ENCODE measurements at places on chromosomes 12 and 14. TPM values are rescaled to one million over a fixed set of nuclear protein-coding genes. Genes with fewer than 3 reads are reported as not detected.
A peak's percentile ranks its signal among the peaks of the same experiment; 100 is the strongest.

The SARNP gene
- 69.3 TPM for total RNA-seq

The OXA1L gene
- 71.3 TPM for total RNA-seq

DNA sequence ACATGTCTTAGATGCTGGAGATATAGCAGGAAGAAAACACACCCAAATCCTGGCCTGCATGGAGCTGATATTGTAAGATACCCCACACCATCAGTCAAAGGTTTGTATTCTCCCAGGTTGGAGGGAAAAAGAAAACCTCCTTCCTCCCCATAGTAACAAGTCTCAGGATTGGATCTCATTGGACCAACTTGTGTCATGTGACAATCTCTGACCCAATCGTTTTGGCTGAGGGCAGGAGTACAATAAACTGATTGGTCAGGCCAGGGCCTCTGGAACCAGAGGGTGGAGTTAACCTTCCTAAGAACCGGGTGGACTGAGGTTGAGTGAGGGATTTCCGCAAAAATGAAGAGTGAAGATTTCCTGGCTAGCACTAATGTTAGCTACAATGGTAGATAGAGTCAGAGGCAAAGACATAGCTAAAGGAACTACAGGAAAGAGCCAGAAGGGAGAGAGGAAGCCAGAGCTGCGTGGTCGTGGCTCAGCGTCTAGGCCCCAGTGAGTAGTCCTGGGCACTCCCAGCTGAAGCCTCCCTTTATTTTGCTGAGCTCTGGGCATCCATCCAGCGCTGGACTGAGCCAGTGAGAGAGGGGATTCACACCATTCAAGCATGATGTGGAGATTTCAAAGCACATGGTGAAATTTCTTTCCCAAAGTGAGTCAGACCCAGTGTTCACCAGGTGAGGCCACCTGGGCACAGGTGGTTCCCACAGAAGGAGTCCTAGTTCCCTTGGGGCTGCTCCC is 219.9 kb downstream of the AACS start:
- H3K4me1 ChIP-seq: no peaks in the 10 kb centered on the region
- H3K27ac ChIP-seq: no peak overlapping the region
- H3K27me3 ChIP-seq: peaks cover 2% of the 10 kb centered on the region
- no peak for DNase-seq

DNA sequence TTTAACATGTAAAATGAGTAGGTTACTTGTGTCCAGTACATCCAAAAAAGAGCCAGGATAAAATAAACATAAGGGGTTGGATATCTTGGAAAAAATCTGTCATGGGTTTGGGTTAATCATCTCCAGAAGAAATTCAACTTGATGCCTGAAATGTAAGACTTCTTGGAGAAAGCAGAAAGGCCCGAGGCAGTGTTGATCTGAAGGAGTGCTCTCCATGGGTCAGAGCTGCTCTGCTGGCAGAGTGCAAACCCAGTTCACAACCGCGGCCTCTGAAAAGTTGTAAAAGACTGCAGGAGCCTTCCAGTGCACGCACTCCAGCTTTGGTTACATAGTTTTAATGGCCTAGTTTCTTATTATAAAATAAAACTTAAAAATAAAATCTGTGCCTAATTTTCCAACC is 97.3 kb upstream of the ALX1 start:
- no peak overlapping the region for H3K4me3 ChIP-seq
- no peak for DNase-seq
- no peak overlapping the region for H3K27ac ChIP-seq
- no peaks in the 10 kb centered on the region for H3K27me3 ChIP-seq

GRCh38 chr14:65137648-65138307 is 35.5 kb upstream of the MAX start:
- H3K4me1 ChIP-seq: no peaks in the 10 kb centered on the region
- no peaks in the 10 kb centered on the region for H3K36me3 ChIP-seq
- no peak overlapping the region for H3K27ac ChIP-seq
- H3K4me3 ChIP-seq: no peak overlapping the region

DNA sequence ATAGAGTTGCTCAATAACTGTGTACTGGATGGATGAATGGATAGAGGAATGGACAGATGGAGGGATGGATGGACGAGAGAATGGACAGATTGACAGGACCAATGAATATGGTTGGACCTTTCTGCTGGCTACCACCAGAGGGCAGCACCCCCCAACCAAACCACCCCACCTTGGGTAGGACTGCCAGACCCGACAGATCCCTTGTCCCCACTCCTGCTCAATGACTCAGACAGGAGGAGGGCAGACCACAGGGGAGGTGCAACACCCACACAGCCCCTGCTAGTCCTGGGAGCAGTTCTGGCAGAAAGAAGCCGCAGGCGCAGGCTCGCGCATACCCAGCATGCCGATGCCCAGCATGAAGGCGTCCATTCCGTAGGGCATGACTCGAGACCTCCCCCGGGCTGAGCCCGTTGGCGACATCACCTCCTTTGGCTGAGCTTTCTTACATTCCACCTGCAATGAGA is 12.4 kb downstream of the MSI1 start:
- H3K27ac ChIP-seq: 0 out of 2 replicates have a peak overlapping the region, but pooled peaks have one; percentile 20
- no peaks in the 10 kb centered on the region for H3K27me3 ChIP-seq
- no peaks in the 10 kb centered on the region for H3K36me3 ChIP-seq
- H3K4me3 ChIP-seq: peak overlapping the region; percentile 48
- DNase-seq: peak; percentile 56
- 0 out of 2 replicates have a peak, but pooled peaks cover 3% of the 10 kb centered on the region for H3K4me1 ChIP-seq

DNA sequence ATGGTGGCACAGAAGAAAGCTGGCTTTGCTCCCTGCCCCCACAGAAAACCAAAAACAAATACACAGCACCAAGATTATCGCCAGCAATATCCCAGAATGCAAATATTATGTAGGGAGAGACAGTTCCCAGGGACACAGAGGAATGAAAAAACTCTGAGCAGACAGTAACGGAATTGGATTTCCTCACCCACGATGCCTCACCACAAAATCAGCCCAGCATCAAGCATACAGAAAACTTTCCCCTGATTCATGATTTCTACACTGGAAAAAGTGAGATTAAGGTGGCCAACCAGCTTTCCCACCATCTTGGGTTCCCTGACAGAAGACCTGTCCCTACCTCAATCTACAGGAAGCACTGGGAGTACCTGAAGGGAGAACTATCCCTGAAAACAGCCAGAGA is 36.6 kb downstream of the PARP11 start:
- no peak overlapping the region for H3K27ac ChIP-seq
- H3K4me1 ChIP-seq: no peaks in the 10 kb centered on the region
- H3K27me3 ChIP-seq: no peaks in the 10 kb centered on the region
- H3K36me3 ChIP-seq: no peaks in the 10 kb centered on the region
- DNase-seq: no peak

DNA sequence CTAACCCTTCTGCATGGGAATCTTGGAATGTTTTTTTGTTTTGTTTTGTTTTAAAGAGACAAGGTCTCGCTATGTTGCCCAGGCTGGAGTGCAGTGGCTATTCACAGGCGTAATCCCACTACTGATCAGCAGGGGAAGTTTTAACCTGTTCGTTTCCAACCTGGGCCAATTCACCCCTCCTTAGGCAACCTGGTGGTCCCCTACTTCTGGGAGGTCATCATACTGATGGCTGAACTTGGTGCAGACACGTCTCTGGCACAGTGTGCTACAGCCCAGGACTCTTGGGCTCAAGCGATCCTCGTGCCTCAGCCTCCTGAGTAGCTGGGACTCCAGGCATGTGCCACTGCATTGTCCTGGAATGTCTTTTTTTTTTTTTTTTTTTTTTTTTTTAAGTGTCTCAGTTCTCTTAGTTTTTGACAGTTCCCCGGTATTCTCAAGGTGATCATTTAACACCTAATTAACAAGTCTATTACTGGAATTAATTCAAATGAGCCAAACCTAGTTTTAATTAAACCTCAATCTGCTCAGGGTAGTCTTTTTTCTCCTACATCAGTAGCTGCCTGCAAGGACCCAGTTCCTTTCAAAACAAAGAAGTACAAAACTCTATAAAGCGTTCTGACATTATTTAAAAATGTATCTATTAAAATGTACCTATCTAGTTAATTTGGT is 49.0 kb upstream of the ISM2 start:
- H3K4me3 ChIP-seq: no peak overlapping the region
- no peak overlapping the region for H3K27ac ChIP-seq
- no peaks in the 10 kb centered on the region for H3K4me1 ChIP-seq

- DNase-seq: no peak
- H3K4me3 ChIP-seq: no peak overlapping the region
- H3K4me1 ChIP-seq: no peaks in the 10 kb centered on the region
- H3K27ac ChIP-seq: no peak overlapping the region
Observed at GRCh38 chr12:93181409-93181965, 196.2 kb upstream of the NUDT4 start.

- H3K27ac ChIP-seq: no peak overlapping the region
- H3K4me3 ChIP-seq: no peak overlapping the region
- no peak for DNase-seq
- no peaks in the 10 kb centered on the region for H3K27me3 ChIP-seq
- no peaks in the 10 kb centered on the region for H3K36me3 ChIP-seq
Observed at GRCh38 chr12:129706716-129707115, 197.1 kb downstream of the TMEM132D start.

GRCh38 chr12:25659621-25660020 is 106.5 kb upstream of the LMNTD1 start:
- H3K36me3 ChIP-seq: no peaks in the 10 kb centered on the region
- no peak overlapping the region for H3K4me3 ChIP-seq
- H3K27ac ChIP-seq: no peak overlapping the region
- no peak for DNase-seq

DNA sequence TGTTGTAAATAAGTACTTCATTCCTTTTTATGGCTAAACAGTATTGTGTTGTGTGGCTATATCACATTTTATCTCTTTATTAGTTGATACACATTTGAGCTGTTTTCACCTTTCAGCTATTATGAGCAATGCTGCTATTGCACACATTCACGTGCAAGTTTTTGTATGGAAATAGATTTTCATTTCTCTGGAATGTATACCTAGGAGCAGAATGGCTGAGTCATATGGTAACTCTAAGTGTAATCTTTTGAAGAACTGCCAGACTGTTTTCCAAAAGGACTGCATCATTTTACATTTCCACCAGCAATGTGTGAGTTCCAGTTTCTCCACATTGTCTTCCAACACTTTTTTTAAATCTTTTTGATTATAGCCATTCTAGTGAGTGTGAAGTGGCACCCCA is 134.0 kb downstream of the SRGAP1 start:
- no peak overlapping the region for H3K4me3 ChIP-seq
- peak overlapping the region; percentile 18 for H3K27ac ChIP-seq
- peaks cover 35% of the 10 kb centered on the region for H3K4me1 ChIP-seq
- H3K36me3 ChIP-seq: no peaks in the 10 kb centered on the region
- H3K27me3 ChIP-seq: no peaks in the 10 kb centered on the region
- DNase-seq: peak; percentile 78

Data from Panc1 (cell line).